ENCODE measurements at places on chromosomes 16 and 17. TPM values are rescaled to one million over a fixed set of nuclear protein-coding genes. Genes with fewer than 3 reads are reported as not detected.

LPO gene
- not detected for total RNA-seq

WFDC1 gene
- total RNA-seq = 3.3 TPM

FLOT2 gene
- 52.8 TPM for total RNA-seq

KRT33B gene
- total RNA-seq = not detected

TEX19 gene
- total RNA-seq = not detected

MEOX1 gene
- 3.9 TPM for total RNA-seq

YBX2 gene
- total RNA-seq = 3.0 TPM

RAPGEFL1 gene
- total RNA-seq = 1.6 TPM

PDILT gene
- not detected for total RNA-seq

RTN4RL1 gene
- total RNA-seq = 5.0 TPM

C1QTNF8 gene
- total RNA-seq = not detected

COTL1 gene
- 27.1 TPM for total RNA-seq

ADAP2 gene
- 11.1 TPM for total RNA-seq

KRT25 gene
- total RNA-seq = not detected

DNA sequence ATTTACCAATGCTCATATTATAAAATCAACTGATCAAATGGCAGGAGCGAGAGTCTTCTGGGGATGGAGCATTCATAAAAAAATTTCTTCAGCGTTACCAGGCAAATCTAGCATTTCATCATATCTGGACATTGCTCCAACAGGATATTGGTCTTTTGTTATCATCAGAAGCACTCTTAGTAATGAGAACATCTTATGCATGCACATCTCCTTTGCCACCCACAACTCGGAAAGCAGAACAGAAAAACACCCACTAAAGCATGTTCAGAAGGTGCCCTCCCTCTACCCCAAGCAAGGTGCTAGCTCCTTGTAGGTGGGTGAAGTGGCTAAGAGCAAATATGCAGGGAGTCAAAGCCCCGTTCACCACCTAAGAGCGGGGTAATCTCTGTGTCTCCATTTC, 18.9 kb downstream of the ARHGAP17 start:
- no peak for DNase-seq
- no peaks in the 10 kb centered on the region for H3K4me1 ChIP-seq
- no peaks in the 10 kb centered on the region for H3K36me3 ChIP-seq
- no peaks in the 10 kb centered on the region for H3K27me3 ChIP-seq

DNA sequence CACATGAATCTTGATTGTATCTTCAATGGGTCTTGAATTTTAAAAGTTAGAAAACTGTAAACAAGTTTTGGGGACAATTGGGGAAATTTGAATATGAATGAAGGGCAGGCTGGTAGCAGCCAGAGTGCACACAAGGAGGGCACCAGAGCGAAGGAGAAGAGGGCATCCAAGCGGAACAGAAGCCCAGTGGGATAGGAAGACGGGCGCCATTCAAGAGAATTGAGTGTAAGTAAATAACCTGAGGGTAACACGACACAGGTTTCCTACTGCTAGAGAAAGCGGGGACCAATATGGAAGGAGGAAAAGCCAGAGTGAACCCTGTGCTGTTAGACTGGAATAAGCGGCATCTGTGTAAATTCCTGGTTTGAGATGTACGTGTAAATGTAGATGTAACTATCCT, 115.1 kb upstream of the CCL2 start:
- H3K4me1 ChIP-seq = no peaks in the 10 kb centered on the region
- H3K4me3 ChIP-seq = no peak overlapping the region
- DNase-seq = no peak
- H3K27me3 ChIP-seq = no peaks in the 10 kb centered on the region

DNA sequence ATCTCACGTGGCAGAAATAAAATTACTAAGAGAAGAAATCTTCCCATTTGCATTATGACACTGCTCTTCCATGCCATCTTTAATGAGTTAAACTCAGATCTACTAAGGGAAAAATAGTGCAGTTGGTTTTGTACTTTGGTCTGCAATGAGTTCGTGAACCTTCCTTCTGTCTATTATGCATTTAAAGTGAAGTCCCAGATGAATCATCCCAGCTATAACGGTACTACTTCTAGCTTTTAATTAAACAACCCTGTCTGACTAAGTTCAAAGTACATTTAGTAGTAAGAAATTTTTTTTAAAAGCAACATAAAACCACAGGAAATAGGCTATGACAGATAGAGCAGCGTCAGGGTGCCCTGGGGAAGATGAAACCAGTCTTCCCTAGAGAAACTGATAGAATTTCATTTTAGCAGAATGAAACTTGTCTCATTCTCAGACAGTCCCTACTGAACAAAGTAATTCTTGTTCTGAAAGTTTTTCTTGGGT, 1.8 kb downstream of the TMIGD1 start:
- H3K4me3 ChIP-seq = no peak overlapping the region
- no peaks in the 10 kb centered on the region for H3K4me1 ChIP-seq
- H3K36me3 ChIP-seq = no peaks in the 10 kb centered on the region

- no peak overlapping the region for H3K4me3 ChIP-seq
- no peaks in the 10 kb centered on the region for H3K36me3 ChIP-seq
- no peak for DNase-seq
- H3K4me1 ChIP-seq = no peaks in the 10 kb centered on the region
These were observed 311.1 kb upstream of the TBX2 start for GRCh38 chr17:61088556-61088955.

DNA sequence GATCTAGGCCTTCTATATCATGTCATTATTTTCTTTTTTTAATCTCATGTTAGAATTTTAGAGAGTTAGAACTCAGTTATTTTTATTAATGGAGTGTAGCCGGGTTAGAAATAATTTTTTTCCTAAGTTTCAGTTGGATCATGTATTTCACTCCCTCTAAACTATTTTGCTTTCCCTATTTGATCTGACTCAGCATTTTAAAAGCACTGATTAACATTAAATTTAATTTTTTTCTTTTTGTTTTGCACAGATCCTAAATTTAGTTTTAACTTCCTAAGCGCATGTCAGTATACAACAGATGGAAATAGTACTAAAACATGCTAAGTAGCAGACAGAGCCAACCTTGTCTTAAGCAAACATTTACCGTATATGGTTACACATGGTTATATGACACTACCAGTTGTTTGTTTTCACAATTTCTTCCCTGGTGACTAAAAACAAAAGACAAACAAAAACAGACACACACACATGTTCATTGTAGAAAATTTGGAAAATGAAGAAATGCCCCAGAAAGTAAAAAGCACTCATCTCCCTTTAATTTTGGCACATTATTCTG, 33.6 kb upstream of the RAB11FIP4 start:
- no peaks in the 10 kb centered on the region for H3K4me1 ChIP-seq
- no peaks in the 10 kb centered on the region for H3K27me3 ChIP-seq
- H3K27ac ChIP-seq = no peak overlapping the region
- H3K4me3 ChIP-seq = no peak overlapping the region
- H3K36me3 ChIP-seq = peaks cover 42% of the 10 kb centered on the region

DNA sequence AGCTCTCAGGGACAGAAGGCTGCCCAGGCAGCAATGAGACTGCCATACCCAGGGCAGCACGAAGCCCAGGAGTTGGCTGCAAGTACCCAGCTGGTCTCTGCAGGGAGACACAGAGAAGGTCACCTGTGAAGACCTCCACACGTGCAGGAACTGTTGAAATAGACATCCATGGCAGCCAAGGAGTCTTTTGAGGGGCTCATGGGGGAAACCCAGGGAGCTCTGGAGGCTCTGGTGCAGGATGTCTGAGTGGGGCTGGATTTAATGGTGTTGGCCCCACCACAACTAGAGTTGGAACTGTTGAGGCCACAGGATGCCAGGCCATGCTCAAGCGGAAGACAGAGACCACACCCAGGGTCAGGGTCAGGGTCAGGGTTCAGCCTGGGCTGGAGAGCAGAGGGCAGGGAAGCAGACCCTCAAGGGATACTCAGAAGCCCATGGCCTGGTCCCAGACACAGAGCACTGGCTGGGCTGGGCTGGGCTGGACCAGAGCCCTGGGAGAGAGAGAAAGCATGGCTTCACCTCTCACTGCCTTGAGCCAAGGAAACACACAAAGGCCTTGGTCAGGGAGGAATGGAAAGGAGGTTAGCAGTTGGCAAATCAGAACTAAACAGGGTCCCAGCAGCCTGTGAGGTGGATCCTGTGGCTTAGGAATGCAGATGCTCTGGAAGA, 21.4 kb downstream of the PITPNM3 start:
- H3K4me3 ChIP-seq = no peak overlapping the region
- no peak for DNase-seq
- no peaks in the 10 kb centered on the region for H3K27me3 ChIP-seq
- H3K4me1 ChIP-seq = no peaks in the 10 kb centered on the region
- no peaks in the 10 kb centered on the region for H3K36me3 ChIP-seq

DNA sequence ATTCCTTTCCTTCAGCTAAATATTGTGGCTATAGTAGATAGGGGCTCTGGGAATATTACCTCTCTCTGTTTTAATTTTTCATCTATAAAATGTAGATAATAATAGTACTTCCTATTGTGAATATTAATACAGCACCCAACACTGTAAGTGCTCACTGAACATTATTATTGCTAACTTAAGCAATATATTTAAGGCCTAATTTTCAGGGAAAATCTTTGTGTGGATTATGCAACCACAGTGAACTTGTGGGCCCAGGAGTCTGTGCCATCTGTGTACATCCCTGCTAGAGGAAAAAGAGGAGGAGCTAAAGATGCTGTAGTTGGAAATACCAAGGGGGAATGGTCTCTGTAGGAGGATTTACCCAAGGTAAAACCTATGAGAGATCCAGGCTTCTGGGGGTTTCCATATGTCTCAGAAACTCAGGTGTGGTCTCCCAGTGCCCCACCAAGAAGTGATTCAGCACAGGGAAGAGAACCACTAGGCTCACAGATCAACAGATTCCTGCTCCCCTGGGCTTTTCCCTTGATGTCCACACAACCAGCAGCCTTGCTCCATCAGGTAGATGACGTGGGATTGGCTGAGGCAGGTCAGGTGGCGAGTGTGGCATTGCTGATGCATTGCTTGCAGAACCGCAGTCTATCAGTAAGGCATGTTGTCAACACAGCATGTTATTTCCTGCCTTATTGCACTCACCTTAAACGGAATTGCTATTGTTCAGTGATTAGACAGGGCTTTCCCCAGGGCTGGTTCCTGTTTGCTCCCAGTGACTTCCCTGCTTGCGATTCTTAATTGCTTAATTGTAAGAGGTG, 1.6 kb upstream of the N4BP1 start:
- no peak overlapping the region for H3K4me3 ChIP-seq
- peak overlapping the region; percentile 20 for H3K27ac ChIP-seq
- DNase-seq = peak; percentile 56
- H3K27me3 ChIP-seq = no peaks in the 10 kb centered on the region

DNA sequence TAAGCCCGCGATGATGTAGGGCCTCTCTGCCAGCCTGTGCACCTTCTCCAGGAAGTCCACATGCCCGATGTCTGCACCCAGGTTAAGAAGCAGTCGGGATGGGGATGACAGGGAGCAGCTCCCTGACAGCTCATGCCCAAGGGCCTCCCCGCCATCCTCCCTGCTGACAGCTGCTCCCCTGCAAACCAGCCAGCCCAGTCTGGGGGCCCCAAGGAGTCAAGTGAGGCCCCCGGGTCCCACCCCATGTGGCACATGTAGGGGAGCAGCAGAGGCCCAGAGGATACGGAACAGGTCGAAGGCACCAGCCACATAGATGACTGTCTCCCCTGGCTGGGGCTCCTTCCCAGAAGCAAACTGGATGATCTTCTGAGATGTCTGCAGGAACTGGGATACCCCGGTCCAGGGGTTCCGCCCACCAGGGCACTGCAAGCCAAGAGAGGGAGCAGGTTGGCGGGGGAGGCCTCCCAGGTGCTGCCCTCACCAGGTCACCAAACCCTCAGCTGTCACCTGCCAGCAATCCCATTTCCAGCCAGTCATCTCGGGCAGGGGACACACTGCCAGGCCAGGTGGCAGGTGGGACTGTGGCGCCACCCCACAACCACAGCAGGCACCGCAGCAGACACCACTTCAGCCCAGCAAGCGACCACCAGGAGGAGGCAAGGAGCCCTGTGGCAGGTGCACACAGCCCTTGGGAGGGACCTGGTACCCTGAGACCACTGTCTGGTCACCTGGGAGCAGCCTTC, 4.6 kb downstream of the PCYT2 start:
- no peak overlapping the region for H3K4me3 ChIP-seq
- H3K27me3 ChIP-seq = no peaks in the 10 kb centered on the region
- H3K4me1 ChIP-seq = no peaks in the 10 kb centered on the region
- H3K36me3 ChIP-seq = no peaks in the 10 kb centered on the region
- DNase-seq = no peak

GRCh38 chr17:75623386-75623785, 9.8 kb upstream of the SMIM5 start:
- H3K4me1 ChIP-seq = no peaks in the 10 kb centered on the region
- no peaks in the 10 kb centered on the region for H3K27me3 ChIP-seq
- H3K36me3 ChIP-seq = peaks cover 55% of the 10 kb centered on the region
- no peak overlapping the region for H3K4me3 ChIP-seq
- no peak for DNase-seq
- no peak overlapping the region for H3K27ac ChIP-seq

GRCh38 chr16:86800894-86801293, 222.5 kb downstream of the FOXL1 start:
- no peaks in the 10 kb centered on the region for H3K27me3 ChIP-seq
- H3K27ac ChIP-seq = no peak overlapping the region
- no peaks in the 10 kb centered on the region for H3K36me3 ChIP-seq
- no peak for DNase-seq
- no peak overlapping the region for H3K4me3 ChIP-seq

- H3K36me3 ChIP-seq = peaks cover 64% of the 10 kb centered on the region
- DNase-seq = no peak
- H3K4me1 ChIP-seq = no peaks in the 10 kb centered on the region
- no peak overlapping the region for H3K4me3 ChIP-seq
- H3K27me3 ChIP-seq = no peaks in the 10 kb centered on the region
These were observed 37.0 kb downstream of the NDEL1 start for GRCh38 chr17:8472663-8473062.

GRCh38 chr17:58315281-58315711, 13.3 kb downstream of the TSPOAP1 start:
- no peaks in the 10 kb centered on the region for H3K4me1 ChIP-seq
- H3K36me3 ChIP-seq = no peaks in the 10 kb centered on the region
- H3K27me3 ChIP-seq = no peaks in the 10 kb centered on the region
- no peak for DNase-seq

DNA sequence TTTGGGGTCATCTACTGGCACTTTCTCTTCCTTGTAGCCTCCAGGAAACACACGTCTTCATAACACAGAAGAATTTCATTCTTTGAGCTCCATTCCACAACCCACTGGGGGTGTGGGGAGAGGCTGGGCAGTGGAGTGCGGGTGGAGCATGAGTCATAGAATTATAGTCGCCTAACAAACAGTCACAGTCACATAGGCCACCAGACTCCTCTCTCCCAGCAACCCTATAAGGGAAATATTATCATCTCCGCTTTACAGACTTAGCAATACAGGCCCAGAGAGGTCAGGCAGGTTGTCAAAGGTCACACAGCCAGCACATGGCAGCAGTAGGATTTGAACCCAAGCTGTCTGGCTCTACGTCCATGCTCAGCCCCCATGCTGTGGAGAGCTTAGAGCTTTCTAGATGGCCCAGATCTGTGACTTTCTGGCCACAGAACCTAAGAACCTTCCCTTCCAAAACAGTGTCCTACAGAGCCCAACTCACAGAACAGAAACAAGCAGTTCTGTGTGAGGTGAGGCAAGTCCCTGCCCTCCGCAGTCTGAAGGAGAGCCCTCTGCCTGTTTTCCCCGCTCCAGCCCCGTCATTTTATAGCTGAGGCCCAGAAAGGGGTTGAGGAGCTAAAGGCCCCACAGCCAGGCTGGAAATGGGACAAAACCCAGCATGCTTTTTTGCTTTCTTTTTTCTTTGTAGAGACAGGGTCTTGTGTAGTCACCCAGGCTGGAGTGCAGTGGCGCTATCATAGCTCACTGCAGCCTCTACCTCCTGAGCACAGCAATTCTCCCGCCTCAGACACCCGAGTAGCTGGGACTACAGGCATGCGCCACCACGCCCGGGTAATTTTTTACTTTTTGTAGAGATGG, 10.7 kb upstream of the LITAF start:
- no peaks in the 10 kb centered on the region for H3K36me3 ChIP-seq
- H3K27me3 ChIP-seq = no peaks in the 10 kb centered on the region

Measured in right atrium auricular region (tissue), 2 donors.